ENCODE measurements at places on chromosomes 3 and 15. TPM values are rescaled to one million over a fixed set of nuclear protein-coding genes. Genes with fewer than 3 reads are reported as not detected.

DNA sequence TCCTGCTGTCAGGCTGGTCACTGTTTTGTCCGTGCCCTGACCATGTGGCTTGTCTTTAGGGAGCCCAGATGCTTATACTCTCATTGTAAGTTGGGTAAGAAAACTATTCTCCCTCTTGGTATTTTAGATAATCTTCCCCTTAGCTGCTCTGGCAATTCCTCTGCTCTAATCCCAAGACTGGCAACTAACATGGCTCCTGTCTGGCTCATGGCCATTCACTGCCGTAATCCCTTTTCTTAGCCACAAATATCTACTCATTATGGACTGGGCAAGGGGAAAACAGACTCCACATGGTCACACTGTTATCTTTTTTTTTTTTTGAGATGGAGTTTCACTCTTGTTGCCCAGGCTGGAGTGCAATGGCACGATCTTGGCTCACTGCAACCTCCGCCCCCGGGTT lies 38.8 kb downstream of the TYRO3 start:
- no peak overlapping the region for H3K27ac ChIP-seq
- no peak for DNase-seq
- no peak overlapping the region for H3K4me3 ChIP-seq

SLC9A9 gene
- 17.8 TPM for total RNA-seq

- H3K4me3 ChIP-seq, result no peak overlapping the region
- no peaks in the 10 kb centered on the region for H3K4me1 ChIP-seq
- no peaks in the 10 kb centered on the region for H3K27me3 ChIP-seq
- H3K36me3 ChIP-seq, result no peaks in the 10 kb centered on the region
These were observed 193.5 kb downstream of the ANXA2 start for GRCh38 chr15:60204131-60204885.

TIMP4 gene
- not detected for total RNA-seq

DNA sequence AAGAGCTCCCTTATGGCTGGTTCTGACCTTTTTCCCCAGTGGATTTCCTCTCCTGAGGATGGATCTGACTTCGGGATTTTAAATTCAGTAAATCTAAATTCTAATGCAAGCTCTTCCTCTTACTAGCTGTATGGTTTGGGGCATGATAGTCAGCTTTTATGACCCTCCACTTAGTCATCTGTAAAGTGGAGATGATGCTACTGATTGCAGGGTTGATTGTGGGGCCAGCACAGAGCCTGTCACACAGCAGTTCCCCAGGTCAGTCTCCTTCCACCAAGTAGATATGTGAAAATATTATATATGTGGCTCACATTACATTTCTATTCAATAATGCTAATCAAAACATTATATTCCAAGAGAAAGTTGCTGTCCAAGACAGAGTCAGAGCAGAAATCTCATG lies 141.3 kb upstream of the UBE2E1 start:
- DNase-seq, result no peak
- H3K27me3 ChIP-seq, result no peaks in the 10 kb centered on the region
- H3K36me3 ChIP-seq, result no peaks in the 10 kb centered on the region
- H3K4me3 ChIP-seq, result no peak overlapping the region
- H3K27ac ChIP-seq, result no peak overlapping the region
- no peaks in the 10 kb centered on the region for H3K4me1 ChIP-seq

- no peak overlapping the region for H3K27ac ChIP-seq
- H3K36me3 ChIP-seq, result no peaks in the 10 kb centered on the region
- DNase-seq, result no peak
- H3K4me1 ChIP-seq, result no peaks in the 10 kb centered on the region
These were observed 177.3 kb downstream of the KLF13 start for GRCh38 chr15:31503758-31504461.

GRCh38 chr15:94286583-94286982 lies 55.2 kb downstream of the MCTP2 start:
- no peak for DNase-seq
- H3K27me3 ChIP-seq, result no peaks in the 10 kb centered on the region
- no peak overlapping the region for H3K4me3 ChIP-seq

GCNT3 gene
- 0.22 TPM for total RNA-seq

ZNF80 gene
- 0.47 TPM for total RNA-seq

STAB1 gene
- total RNA-seq, result 1.7 TPM

TRPM1 gene
- not detected for total RNA-seq

GRCh38 chr3:134252766-134253165 lies 2.1 kb upstream of the RYK start:
- H3K27me3 ChIP-seq, result no peaks in the 10 kb centered on the region
- no peak overlapping the region for H3K27ac ChIP-seq
- H3K4me3 ChIP-seq, result no peak overlapping the region
- no peak for DNase-seq

LRRIQ4 gene
- not detected for total RNA-seq

DNA sequence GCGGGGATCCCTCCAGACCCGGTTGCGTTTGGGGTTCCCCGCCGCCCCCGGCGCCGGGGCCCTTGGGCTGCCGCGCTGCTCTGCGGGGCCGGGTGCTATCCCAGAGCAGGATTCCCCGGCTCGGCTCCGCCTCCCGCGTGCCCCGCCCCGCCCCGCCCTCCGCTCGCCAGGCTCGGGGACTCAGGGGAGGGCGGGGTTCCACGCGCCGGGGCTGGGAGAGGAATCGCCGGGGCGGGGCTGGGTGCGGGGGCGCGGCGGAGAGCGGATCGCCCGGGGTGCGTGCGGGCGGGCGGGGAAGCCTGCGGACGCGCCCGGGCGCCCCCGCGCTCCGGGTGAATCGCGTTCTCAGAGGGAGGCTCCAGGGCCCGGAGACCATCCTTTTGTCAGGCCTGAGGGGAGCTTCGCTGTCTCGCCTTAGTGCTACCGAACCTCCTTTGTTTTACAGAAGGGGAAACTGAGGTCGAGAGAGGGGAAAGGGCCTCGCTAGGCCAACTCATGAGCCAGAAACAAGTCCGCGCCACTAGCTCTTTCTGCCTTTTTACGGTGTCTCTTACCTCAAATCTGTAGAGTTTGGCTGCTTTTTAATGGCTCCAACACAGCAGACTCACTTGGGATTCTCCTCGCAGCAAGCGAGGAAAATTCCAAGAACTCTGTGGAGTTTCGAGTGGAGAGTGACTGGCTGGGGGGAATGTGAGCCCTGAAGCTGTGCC lies at the start of gene TMEM158:
TSS of gene TMEM158 (minus strand) at position 82 of the 710 bp plus-strand sequence. CDS start 260 bp downstream, outside the sequence.
- H3K36me3 ChIP-seq, result no peaks in the 10 kb centered on the region
- no peak within 1 kb of the TSS for H3K4me3 ChIP-seq
- peaks cover 13% of the 10 kb centered on the region for H3K4me1 ChIP-seq

CHRFAM7A gene
- total RNA-seq, result not detected

- peaks cover 33% of the 10 kb centered on the region for H3K4me1 ChIP-seq
- H3K27me3 ChIP-seq, result no peaks in the 10 kb centered on the region
- peak overlapping the region; percentile 66 for H3K27ac ChIP-seq
- H3K4me3 ChIP-seq, result no peak overlapping the region
These were observed 702 bp upstream of the GPX1 start for GRCh38 chr3:49358884-49359225.

EPHA3 gene
- not detected for total RNA-seq

DNA sequence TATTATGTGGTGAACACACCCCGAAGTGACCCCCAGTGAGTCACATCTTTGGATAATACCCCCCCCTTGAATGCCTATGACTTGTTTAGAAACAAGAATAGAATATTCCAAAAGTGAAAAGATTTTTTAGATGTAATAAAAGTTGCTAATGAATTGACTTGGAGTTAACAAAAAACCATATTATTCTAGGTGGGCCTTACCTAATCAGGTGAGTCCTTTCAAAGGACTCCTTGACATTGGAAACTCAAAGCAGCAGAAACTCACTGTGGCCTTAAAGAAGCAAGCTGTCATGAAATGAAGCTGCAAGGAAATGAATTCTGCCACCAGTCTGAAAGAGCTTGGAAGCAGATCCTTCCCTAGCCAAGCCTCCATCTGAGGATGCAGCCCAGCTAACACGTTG lies 10.9 kb upstream of the ISL2 start:
- H3K36me3 ChIP-seq, result no peaks in the 10 kb centered on the region
- DNase-seq, result no peak
- H3K4me1 ChIP-seq, result no peaks in the 10 kb centered on the region
- no peak overlapping the region for H3K27ac ChIP-seq
- peaks cover 46% of the 10 kb centered on the region for H3K27me3 ChIP-seq

GOLGA8T gene
- 0.26 TPM for total RNA-seq

DUOXA1 gene
- 1.6 TPM for total RNA-seq

- DNase-seq, result no peak
- H3K27ac ChIP-seq, result no peak overlapping the region
- no peaks in the 10 kb centered on the region for H3K36me3 ChIP-seq
- H3K4me3 ChIP-seq, result no peak overlapping the region
- H3K4me1 ChIP-seq, result no peaks in the 10 kb centered on the region
These were observed 13.5 kb upstream of the MECOM start for GRCh38 chr3:169676925-169677537.

DNA sequence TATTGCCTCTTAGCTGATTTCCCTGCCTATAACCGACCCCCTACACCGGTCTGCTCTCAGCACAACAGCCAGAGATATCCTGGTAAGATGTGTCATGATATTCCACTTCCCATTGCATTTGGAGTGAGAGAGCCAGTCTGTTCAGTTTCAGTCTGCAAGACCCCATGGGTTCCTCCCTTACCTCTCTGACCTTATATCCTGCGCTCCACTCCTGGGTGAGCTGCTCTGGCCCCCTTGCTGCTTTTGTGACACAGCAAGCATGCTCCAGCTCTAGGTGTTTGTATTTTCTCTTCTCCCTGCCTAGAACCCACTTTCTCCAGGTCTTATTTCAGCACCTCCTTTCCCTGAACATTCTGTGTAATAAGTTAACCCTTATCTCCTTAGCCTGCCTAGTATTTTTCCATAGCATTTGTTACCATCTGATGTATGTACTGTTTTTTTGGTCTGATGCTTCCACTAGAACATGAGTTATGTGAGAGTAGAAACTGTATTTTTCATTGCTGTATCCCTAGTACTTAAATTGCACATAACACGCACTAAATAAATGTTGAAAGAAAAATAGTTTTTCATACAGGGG lies 44.2 kb downstream of the CMTM8 start:
- no peak overlapping the region for H3K4me3 ChIP-seq
- no peak overlapping the region for H3K27ac ChIP-seq
- no peaks in the 10 kb centered on the region for H3K36me3 ChIP-seq
- peaks cover 3% of the 10 kb centered on the region for H3K4me1 ChIP-seq

DNA sequence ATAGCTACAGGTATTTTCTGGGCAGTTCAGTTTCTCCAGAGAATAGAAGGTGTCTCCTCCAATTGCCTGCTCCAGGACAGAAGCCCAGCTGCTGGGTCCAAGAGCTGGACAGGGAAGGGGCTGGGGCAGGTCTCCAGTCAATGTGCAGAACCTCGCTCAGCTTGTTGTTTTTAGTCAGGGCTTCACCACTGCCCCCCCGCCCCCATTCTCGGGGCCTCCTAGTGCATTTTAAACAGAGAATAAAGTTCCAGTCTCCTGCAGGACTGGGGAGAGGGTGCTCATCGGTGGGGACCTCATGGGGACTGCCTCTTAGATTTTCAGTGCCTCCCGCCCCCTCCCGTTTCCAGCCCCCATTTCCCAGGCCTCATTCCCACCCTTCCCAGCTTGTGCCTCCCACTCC lies 216.6 kb downstream of the XXYLT1 start:
- no peak overlapping the region for H3K4me3 ChIP-seq
- H3K4me1 ChIP-seq, result no peaks in the 10 kb centered on the region
- peaks cover 5% of the 10 kb centered on the region for H3K27me3 ChIP-seq

DNA sequence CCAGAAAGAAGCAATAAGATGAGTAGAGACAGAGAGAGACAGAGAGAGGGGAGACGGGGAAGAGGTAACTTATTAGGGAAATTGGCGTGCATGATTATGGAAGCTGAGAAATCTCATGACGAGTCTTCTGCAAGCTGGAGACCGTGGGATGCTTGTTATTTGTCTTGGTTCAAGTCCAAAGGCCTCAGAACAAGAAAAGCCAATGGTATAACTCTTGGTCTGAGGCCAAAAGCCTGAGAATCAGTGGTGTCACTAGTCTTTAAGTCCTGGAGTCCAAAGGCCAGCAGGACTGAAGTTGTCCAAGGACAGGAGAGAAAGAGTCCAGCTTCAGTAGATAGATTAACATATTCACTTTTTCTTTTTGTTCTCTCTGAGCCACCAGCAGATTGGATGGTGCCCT lies 613.6 kb downstream of the CADM2 start:
- H3K4me3 ChIP-seq, result no peak overlapping the region
- H3K27ac ChIP-seq, result no peak overlapping the region
- no peaks in the 10 kb centered on the region for H3K27me3 ChIP-seq
- no peaks in the 10 kb centered on the region for H3K4me1 ChIP-seq
- no peaks in the 10 kb centered on the region for H3K36me3 ChIP-seq

DNA sequence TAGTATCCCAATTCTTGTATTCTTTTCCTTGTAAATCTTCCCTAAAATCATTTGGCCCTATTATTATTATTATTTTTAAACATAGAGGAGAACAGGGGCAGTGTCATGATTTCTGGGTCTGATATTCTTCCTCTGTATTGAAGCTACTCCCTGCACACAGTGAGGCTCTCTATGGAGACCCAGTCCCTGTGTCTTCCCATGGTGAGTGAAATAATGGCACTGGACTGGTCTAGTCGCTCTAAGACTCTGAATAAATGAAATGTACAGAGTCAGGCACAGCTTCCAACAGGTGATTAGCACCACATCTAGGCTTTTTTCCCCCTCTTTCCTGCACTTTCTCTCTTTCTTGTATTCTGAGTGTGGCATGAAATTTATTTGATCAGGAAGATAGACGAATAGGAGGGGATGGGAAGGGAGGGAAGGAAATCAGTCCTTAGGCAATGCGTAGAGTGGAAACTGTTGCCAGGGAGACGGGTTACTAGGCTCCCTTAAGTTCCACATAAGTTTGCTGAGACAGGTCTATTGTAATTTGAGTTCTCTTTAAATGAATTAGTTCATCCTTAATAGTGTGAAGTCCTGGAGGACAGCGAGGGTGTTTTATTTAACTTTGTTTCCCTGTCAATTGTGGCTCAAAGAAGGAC lies 49.0 kb upstream of the NDN start:
- no peak for DNase-seq
- H3K27me3 ChIP-seq, result no peaks in the 10 kb centered on the region
- no peaks in the 10 kb centered on the region for H3K36me3 ChIP-seq
- no peak overlapping the region for H3K4me3 ChIP-seq

SPTSSB gene
- 0.12 TPM for total RNA-seq

DNA sequence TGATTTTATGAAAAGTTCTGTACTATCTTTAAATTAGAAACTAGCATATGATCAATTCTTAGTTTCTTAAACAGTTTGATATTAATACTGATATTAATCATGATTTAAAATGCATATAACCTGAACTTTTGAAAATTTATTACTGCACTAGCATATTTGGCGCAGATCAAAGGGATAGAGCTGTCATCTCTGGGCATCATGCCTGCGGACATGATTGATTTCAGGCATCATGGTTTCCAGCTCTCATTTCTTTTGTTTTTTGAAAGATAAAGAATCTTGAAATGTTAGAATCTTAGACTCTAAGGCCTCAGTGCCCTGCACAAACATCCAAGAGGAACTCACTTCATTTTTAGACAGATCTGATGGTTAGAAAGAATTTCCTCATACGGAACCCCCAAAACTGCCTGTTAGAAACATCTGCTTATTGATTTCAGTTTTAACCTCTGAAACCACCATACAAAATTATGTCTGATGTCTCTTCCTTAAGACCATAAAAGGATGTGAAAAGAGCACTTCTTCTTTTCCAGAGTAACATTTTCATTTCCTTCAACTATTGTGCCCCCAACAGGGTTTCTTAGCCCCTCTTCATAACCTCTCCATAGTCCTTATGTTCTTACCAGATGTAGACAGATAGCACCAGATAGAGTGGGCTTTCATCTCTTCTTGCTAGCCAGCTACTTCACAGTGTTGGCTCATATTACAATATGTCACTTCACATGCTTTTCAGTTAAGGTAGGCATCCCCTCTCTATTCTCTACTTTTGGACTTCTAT lies 110.8 kb downstream of the BBX start:
- no peaks in the 10 kb centered on the region for H3K36me3 ChIP-seq
- peaks cover 9% of the 10 kb centered on the region for H3K4me1 ChIP-seq
- H3K27me3 ChIP-seq, result no peaks in the 10 kb centered on the region
- no peak for DNase-seq

- DNase-seq, result no peak
- H3K4me3 ChIP-seq, result no peak overlapping the region
- no peak overlapping the region for H3K27ac ChIP-seq
- H3K4me1 ChIP-seq, result no peaks in the 10 kb centered on the region
- H3K27me3 ChIP-seq, result no peaks in the 10 kb centered on the region
These were observed 56.6 kb upstream of the CTDSPL2 start for GRCh38 chr15:44370830-44371229.
